Transverse colon (tissue), 4 donors: ENCODE measurements at places on chromosomes 3 and 15.
A peak's percentile ranks its signal among the peaks of the same experiment; 100 is the strongest.

DNA sequence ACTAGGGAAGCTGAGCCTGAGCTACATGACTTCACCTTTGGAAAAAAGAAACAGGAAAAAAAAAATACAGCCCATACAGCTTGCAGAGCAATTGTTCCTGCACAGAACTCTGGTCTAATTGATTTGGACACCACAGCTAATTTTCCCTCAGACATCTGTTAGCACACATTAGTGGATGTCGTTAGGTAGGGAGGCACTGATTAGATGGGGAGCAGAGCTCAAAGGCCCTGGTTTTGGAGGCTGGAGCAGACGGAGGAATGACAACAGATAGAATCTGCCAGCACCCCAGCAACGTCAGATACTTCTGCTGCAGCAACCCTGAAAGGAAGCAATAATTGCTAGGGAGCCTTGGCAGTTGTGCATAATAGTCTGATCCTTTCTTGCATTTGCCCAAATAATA, 398.9 kb downstream of the LSAMP start:
- no peak for DNase-seq

DNA sequence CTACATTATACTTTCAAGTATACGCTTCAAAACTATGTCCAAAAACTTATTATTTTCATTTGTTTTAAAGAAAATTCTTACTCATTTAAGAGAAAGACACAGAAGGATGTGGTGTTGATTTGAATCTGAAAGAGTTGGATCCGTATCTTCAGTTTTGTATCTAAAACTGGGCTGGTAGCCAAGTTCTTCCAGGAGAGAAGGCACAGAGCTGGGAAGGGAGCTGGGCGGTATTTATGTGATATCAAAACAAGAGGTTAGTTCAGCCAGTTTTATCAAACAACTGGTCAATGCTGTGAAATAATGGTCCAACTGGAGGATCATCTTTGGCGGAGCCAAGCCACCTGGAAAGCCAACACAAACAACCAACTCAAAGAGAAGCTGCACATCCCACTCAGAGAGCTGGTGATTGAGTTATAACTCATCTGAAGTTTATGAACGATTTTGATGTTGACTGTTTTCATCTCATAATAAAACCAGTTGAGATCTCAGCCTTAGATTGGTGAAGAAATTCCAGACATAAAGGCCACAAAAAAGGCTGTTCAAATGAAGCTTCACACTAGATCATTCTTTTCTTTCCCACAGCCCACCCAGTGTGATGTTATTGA, 489.6 kb upstream of the RASGRP1 start:
- no peak for DNase-seq

DNA sequence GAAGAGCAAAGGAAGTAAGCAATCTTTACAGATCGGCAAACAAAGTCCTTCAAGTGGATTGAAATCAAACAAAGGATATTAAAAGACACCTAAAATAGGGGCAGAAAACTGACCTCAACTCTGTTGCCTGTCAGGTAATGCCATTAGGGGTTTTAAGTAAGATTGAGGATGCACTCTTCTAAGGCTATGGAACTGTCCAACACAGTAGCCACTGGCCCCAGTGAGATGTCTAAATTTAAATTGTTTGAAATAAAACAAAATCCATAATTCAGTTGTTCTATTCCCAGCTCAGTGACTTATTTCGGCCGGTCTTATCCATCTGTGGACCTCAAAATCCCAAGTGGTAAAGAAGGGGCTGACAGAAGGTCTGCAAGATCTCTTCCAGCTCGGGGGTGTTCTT, 49.5 kb upstream of the LMCD1 start:
- DNase-seq = no peak

GRCh38 chr15:45112591-45113379, 1.2 kb downstream of the DUOX2 start:
- DNase-seq = no peak

GRCh38 chr3:107969994-107970819, 120.6 kb downstream of the CD47 start:
- DNase-seq = no peak

- no peak for DNase-seq
Measured at GRCh38 chr3:72515941-72516340, 332.3 kb downstream of the SHQ1 start.

DNA sequence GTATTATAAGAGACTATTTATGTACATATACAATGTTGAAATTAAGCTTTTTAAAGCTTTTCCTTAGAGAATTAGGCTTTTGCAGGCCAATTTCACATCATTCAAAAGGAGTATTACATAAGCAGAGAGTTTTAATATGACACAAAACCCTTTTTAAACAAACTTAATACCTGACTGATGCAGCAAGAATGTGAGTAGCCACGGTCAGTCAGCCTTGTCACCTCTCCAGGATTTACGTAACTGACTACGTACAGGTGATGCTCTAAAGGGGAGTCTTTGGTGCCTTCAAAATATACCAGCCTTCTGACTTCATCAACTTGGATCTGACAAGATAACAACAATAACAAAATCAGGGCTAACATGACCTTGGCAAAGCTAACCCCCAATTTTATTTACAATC, 44.2 kb upstream of the IGDCC4 start:
- DNase-seq = no peak

GRCh38 chr3:133799794-133800585, 5.6 kb upstream of the SRPRB start:
- DNase-seq = no peak

DNA sequence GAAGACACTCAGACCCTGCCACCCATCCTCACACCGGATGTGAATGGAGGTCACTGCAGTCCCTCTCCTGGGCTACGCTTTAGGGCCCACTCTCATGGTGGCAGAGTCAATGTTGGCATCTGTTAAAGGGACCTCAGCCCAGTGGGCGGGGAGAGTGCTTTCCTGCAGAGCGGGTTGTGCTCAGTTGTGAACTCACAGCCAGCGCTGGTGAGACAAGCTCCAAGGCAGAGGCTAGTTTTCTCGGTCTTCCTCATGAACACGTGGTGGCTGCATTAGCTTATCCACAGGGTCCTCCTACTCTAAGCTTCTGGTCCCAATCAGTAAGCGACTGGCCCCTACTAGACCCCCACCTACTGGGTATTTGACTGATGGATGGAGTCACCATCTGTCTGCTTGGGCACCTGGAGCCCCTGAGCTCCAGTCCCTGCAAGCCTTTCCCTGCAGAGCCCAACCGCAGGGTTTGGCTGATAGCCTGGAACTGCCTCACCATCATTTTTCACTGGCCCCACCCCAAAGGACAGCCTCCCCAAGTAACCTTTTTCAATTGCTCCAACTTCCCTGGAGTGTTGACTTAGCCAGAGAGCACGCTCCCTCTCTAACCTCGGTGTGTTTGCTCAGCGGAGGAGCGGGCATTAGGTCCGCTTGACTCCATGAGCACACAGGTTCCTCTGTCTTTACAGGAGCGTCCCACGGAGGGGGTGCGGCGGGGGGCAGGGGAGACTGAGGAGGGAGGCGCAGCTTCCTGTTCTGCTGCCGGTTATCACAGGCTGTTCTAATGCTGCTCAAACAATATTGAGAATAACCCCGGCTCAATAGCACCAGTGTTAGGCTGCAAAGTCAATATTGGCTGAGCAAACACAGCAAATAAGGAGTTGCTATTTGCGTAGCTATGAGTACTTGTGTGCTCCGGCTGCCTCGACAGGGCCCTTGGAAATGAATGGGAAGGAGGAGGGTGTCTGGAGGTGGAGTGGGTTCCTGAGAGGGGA, 141.7 kb downstream of the RPLP1 start:
- peak; percentile 90 for DNase-seq

DNA sequence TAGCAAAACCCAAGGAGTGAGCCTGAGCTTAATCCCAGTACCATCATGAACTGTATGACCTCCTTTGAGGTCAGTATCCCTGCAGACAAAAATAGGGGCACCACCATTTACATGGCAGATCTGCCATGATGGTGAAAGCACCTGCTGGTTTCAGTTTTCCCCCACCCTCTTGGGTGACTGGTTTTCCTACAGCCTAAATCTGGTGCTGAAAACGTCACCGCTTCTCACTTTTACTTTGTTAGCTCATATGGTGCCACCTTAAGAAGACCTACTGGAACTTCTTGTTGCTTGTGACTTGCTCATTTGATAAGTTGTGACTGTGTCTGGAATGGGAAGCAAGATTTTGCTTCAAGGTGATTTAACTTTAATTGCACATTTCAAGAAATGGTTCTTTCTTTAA, 5.1 kb downstream of the PPP1R2 start:
- DNase-seq = peak; percentile 51

GRCh38 chr15:57213862-57214261, 162.4 kb upstream of the CGNL1 start:
- no peak for DNase-seq
